T-helper 17 cell (primary cell): ENCODE measurements at places on chromosomes 2 and 18.

GRCh38 chr2:70529610-70530009 lies 24.0 kb downstream of the TGFA start:
- no peak for DNase-seq

- DNase-seq: no peak
Observed at GRCh38 chr2:211463397-211463796, 907.0 kb downstream of the CPS1 start.

GRCh38 chr18:77647472-77647871 lies 397.8 kb downstream of the GALR1 start:
- DNase-seq: no peak

GRCh38 chr2:7881466-7881865 lies 800.4 kb upstream of the ID2 start:
- no peak for DNase-seq

DNA sequence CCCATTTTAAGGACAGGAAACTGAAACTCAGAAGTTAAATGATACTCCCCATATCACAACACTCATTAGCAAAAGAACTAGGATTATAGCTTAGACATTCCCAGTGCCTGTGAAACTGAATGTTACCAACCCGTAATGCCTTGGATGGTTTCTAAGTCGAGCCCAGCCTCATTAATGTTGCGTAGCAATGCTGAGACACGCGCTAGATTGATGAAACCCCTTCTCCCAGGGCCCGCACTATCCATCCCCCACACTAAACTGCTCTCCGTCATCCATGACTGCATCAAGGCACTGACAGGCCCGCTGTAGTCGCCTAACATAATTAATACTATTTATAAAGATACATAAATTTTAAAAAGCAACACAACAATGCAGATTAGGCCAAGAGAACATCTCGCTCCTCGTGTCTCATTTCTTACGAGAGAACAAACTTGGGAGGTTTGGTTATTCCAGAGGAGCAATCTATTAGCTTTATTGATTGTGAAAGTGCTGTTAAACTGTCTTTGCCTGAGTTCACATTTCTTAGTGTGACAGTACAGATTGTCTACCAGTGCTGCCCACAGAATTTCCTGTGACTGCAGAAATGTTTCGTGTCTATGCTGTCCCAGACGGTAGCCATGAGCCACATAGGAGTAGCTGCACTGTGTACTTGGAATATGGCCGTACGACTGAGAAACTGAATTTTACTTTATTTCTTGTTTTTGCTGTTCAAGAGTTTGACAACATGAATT lies 312.2 kb upstream of the RAB12 start:
- no peak for DNase-seq

GRCh38 chr2:202434472-202434871 lies 58.3 kb downstream of the BMPR2 start:
- no peak for DNase-seq

DNA sequence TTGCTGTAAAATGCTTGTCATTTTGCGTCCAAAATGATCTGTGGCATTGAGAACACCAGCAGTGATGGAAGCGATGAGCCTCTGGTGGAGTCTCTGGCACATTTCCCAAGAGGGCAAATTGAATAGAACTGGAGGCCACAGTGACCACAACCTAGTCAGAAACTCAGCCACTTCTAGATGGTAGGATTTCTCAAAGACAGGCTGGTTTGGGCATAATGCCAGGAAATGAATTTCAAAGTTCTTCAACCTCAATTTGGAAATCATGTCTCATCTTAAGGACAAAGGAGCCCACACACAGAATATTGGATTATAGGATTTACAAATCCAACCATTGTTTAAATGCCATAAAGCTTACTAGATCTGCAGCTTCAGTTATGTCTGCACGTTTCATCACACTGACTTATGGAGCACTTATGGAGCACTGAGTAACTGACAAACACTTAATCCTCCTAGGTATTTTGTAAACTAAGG lies 132.1 kb downstream of the COL6A3 start:
- DNase-seq: no peak

DNA sequence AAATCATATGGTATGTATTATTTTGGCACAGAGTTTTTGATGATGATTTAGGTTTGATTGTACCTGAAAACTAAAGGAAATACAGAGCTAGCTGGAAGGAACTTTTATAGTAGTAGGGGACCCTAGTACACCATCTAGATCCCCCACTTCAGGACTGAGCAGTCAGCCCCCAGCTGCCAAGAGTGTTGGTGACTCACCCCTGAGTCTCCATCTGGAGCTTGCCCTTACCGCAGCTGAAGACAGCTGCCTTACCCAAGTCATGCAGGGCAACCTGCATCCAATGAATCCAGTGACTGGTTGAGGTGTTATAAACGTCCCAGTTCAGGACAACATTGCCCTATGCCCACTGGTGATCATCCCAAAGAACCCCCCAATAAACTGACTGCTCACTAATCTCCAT lies 15.3 kb downstream of the PMS1 start:
- no peak for DNase-seq

GRCh38 chr2:140128909-140129308 lies 1348.7 kb upstream of the NXPH2 start:
- DNase-seq: no peak

DNA sequence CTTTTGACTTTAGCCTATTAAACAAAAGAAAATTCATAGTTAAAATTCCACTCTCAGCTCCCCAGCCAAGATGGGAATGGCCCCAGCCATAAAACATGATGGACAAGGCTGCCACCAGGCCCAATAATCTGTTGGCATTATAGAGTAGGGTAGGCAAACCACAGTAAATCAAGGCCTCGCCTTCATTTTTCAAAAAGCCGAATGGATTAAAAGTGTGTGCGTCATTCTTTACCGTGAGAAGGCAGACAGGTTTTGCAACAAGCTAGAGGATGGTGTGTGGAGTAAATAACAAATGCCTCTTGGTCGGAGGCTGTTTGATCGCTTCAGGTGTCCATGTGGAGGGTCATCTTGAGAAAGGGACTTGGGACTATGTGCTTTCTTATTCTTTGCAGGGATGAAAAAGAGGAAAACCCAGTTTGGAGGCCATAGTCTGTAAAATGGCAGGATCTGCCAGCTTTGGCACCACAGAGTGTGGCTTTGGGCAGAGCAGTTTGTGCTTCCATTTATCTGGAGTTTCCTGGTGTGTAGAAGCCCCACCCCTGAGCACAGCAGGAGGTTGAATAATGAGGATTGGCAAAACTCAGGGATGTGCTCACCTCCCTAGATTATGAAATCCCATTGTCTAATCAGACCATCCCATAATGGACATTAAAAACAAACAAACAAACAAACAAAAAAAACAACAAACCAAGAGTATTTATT lies 57.1 kb upstream of the ITGB6 start:
- DNase-seq: no peak
